Fibroblast of pulmonary artery (primary cell): ENCODE measurements at places on chromosomes 11 and 22.

DNA sequence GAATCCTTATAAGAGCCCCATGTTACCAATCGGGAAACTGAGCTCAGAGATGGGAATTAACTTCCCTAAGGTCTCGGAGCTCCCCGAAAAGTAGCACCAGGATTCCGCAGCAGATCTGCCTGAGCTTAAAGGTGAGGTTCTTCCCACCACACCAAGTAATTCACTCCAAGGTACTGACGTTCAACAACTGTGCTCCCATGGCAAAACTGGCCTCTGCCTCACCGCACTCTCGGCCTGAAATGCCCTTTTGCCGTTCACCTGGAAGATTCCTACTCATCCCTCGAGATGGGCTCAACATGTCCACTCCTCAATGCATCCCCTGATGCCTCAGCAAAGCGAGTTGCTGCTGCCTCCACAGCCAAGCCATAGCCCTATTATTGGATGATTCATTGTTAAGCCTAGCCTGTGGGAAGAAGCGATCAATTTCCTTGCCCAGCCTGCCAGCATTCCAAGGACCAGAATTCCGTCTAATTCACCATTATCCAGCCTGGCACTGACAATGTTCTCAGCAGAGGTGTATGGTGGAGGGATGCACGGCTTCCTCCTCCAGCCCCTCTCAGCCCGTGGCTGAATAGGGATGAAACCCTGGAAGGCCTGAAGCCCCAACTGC is 4.2 kb downstream of the PLAAT3 start:
- DNase-seq = no peak

GRCh38 chr11:96524475-96524874 is 134.7 kb downstream of the JRKL start:
- peak; percentile 10 for DNase-seq

DNA sequence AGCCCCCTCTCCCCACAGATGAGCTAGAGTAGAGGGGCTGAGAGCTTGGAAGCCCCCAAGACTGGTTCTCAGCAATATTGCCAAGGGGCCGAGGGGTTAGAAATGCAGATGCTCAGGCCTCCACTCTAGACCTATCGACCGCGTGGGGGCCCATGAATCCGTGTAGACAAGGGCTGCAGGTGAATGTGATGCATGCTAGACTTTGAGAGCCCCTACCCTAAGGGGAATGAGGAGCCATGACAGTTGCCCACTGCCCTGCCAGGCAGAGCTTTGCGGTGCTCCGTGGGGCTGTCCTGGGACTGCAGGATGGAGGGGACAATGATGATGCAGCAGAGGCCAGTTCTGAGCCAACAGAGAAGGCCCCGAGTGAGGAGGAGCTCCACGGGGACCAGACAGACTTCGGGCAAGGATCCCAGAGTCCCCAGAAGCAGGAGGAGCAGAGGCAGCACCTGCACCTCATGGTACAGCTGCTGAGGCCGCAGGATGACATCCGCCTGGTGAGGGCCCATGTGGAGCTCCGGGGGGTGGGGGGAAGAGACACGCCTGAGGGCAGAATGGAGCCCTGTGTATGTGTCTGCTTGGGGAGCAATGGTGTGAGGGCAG is 1.3 kb downstream of the SSH3 start:
- no peak for DNase-seq

- DNase-seq = no peak
Observed at GRCh38 chr22:49207008-49208003, 620.4 kb downstream of the BRD1 start.

GRCh38 chr11:67393990-67394389 is 2.2 kb downstream of the RAD9A start:
- no peak for DNase-seq

DNA sequence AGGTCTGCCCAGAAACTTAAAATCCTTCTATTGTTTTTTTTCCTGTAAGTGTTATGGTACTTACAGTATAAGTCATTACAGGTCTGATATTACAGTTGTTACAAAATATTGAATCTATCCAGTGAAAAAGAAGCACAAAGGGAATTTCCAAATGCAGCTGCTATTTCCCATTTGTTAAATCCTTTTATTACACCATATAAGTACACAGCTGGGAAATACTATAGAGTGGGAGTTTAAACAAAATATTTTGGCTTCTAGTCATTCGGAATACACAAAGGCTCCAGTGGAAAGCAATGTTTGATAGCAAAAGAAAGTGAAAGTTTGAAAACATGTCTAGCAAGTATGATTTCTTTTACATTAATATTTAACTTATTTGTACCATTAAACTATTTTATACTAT is 18.0 kb downstream of the SOX6 start:
- DNase-seq = peak; percentile 52

- peak; percentile 9 for DNase-seq
Observed at GRCh38 chr11:38818720-38819119, 2220.7 kb upstream of the RAG2 start.

GRCh38 chr11:111623527-111624030 is 21.3 kb downstream of the SIK2 start:
- no peak for DNase-seq

DNA sequence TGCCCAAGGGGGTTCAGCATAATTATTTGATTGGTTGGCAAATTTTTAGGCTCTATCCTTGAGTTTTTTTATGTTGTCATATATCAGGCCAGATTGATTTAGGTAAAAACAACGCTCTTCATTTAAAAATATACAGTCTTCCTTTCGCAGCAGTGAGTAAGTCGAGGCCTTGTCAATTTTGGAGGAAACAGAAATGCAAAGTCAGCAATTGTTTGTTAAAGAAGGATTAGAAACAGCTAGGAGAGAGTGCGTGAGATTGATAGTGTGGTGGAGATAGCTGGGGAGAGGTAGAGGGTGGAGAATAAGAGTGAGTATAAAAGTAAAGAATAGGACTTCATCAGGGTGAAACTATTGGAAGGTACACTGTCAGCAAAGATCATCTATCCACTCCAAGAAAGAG is 830.8 kb downstream of the LUZP2 start:
- DNase-seq = no peak

DNA sequence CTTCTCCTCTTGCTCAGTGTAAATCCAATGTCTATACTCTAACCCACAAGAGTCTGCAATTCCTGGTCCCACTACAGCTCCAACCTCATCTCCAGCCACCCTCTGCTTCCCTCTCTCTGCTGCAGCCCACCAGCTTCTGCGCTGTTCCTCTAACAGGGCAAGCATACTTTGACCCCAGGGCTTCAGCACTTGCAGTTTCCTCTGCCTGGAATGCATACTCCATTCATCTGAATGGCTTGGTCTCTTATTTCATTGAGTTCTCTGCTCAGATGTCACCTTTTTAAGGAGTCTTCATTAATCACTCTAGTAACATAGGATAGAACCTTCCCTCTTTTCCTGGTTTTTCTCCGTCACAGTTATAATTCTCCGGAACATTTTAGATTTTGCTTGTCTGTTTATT is 141.6 kb downstream of the BUD13 start:
- DNase-seq = no peak

- DNase-seq = peak; percentile 79
Observed at GRCh38 chr11:106706355-106706754, 311.9 kb downstream of the GUCY1A2 start.

DNA sequence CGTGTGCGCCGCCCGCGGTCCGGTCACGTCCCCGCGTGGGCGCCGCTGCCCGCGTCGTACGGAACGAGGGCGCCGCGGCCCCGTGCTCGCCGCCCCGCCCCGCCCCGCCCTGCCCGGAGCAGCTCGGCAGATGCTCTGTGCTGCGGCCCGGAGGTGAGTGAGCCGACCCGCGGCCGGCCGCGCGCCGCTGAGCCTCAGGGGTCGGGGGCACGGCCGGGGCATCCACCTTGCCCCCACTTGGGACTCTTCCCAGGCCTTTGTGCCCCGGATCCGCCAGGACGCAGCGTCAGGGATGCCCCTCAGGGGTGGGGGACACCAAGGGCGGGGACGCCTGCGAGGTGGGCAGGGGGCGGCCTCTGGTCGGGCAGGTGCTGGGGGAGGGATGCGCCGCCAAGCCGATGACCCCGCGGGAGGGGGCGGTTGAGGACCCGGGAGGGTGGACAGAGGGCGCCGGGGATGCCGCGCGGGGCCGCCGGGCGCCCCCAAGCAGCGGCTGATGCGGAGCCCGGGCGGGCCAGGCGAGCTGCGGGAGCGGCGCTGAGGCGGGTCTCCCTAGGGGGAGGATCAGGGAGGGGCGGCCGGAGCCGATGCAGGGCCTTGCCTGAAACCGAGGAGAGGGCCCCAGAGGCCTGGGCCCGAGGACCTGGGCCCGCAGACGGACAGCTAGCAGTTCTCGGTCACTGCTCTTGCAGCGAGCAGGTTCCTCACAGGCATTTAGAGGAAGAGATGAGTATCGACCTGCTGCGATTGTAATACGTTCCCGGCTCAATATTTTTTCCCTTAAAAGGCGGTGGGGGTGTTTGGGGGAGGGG is at the start of gene GNAZ:
Gene GNAZ, plus strand, starts transcription at position 102 of the 812 bp plus-strand sequence. CDS start 25,177 bp downstream, outside the sequence.
- DNase-seq = no peak

DNA sequence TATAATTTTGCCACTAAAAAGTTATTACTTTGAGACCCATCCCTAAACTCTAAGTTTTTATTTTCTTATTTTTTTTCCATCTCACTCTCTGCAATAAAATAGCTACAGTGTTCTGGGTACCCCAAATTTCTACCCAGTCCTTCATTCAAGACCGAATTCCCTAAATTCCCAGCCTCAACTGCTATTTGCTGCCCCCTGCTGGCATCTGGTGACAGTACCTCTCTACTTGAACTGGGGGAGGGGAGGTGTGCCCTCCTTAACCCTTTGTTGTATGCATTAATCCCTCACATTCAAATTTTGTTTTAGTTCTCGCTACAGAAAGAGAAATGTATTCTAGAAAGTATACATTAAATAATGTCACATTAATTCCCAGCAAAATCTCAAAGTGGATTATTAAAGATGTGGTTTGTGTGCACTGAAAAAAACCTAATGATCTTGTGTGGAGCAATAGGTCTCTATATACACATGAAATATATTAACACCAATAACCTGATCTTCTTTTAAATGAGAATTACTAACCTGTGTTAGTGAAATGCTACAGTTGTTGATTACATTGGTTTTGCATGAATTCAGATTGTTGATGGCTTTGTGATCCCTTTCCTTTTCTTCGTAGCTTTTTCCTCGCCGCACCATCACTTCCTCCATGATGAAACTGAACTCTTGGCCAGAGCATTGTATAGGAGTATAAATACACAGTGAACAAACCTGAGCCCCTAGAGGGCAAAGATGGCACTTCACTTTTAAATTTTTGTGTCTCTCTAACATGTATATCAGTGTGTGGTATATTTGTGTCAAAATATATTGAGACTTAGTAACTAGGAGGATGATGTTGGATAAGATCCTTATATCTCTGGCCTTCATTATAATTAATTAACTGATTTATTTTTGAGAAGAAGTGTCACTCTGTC is 590.0 kb downstream of the METTL15 start:
- DNase-seq = peak; percentile 75

GRCh38 chr22:31950226-31950625 is 5.9 kb downstream of the YWHAH start:
- no peak for DNase-seq

- DNase-seq = peak; percentile 61
Observed at GRCh38 chr11:107858217-107859070, at the start of gene SLC35F2. SLC35F2 (minus strand) TSS chr11:107858787; CDS start chr11:107858767, 20 bp downstream.

DNA sequence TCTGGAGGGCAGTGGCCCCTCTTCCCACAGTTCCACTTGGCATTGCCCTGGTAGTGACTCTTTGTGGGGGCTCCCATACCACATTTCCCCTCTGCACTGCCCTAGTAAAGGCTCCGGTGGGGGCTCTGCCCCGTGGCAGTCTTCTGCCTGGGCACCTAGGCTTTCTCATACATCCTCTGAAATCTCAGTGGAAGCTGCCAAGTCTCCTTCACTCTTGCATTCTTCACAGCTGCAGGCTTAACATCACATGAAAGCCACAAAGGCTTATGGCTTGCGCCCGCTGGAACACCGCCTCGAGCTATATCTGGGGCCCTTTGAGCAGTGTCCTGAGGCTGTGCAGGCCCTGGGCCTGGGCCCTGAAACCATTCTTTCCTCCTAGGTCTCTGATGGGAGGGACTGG is 25.3 kb downstream of the PLEKHB1 start:
- no peak for DNase-seq
